Progenitor cell of endocrine pancreas (in vitro differentiated cells): ENCODE measurements at places on chromosomes 11 and 22.

DNA sequence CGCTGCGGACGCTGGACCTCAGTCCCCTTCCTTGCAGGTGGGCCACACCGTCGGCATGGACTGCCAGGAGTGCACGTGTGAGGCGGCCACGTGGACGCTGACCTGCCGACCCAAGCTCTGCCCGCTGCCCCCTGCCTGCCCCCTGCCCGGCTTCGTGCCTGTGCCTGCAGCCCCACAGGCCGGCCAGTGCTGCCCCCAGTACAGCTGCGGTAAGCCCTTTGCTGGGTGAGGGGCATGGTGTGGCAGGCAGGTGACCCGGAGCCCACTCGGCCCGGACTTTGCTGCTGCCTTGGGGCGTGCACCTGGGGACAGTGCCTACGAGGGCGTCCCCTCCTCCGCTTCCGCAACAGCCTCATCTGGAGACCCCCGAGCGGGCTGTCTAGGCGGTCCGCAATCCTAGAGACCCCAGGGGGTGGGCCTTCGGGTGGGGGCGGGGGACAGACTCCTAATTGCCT lies 25.4 kb upstream of the MUC5B start:
- DNase-seq = no peak

DNA sequence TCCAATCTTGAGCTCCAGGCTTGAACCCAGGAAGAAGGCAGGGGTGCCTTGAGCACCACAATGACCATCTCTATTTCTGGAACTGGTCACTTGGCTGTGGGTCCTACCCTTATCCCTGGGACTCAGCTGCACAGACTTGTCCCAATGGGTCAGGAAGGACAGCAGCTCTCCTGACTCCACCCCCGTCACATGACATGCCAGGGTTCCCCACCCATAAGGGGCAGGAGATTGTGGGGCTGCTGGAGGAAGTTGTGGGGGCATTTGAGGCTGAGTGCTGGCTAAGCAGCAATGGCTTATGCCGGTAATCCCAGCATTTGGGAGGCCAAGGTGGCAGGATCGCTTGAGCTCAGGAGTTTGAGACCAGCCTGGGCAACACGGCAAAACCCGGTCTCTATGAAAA lies 56.2 kb downstream of the NFAM1 start:
- no peak for DNase-seq

- no peak for DNase-seq
These were observed 156.2 kb downstream of the NAV2 start for GRCh38 chr11:19868871-19869270.

DNA sequence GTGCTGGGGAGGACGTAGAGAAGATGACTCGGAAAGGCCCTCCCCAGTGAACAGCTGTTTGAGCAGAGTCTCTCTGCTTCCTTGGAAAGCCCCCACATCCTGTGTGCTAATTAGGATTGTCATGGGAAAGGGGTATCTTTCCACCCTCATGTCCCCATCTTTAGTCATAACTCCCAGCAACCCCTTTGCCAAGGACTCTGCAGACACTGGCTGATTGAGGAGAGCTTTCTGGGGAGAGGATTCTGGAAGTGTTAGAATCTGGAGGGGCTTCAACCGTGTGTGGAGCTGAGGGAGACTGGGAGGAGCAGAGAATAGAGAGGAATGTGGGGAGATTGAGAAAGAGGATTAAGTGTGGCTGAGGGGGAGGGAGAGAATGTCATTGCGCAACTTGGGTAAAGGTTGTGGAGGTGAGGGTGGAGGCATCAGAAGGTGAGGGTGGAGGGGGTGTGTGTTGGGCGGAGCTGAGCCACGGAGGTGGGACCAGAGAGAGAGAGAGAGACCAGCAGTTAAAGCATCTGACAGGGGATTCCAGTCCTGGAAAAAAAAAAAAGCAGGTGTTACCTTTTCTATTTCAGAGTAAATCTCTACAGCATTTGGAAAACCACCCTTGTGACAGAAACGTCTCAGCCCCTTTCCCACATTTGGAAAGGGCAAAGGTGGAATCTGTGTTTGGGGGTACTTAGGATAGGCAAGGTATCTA lies 2.2 kb downstream of the DTX4 start:
- DNase-seq = no peak

DNA sequence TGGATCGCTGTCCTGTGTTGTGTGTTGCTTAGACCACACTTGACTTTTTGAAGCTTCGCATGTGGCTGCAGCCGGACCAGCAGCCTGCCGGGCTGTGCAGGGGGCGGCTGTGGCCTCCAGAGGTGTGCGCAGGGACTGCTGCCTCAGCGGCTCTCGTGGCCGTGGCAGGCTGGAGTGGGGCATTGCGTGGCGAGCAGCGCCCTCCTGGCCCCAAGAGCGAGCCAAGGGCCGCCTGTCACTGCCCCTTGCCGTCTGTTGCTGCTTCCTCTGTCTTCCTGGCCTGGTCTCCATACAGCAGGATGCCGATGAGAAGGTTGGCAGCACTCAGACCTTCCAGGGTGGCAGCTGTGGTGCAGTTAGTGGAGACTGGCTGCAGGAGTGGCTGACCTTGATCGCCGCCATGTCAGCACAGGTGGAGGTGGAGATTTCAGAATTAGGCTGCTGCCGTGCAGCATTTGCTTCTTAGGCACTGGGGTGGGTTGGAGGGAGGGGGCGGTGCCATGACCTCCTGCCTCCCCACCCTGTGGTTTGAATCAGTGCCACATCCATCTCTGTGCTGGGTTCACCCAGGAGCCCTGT lies 34.0 kb downstream of the MUC6 start:
- no peak for DNase-seq

DNA sequence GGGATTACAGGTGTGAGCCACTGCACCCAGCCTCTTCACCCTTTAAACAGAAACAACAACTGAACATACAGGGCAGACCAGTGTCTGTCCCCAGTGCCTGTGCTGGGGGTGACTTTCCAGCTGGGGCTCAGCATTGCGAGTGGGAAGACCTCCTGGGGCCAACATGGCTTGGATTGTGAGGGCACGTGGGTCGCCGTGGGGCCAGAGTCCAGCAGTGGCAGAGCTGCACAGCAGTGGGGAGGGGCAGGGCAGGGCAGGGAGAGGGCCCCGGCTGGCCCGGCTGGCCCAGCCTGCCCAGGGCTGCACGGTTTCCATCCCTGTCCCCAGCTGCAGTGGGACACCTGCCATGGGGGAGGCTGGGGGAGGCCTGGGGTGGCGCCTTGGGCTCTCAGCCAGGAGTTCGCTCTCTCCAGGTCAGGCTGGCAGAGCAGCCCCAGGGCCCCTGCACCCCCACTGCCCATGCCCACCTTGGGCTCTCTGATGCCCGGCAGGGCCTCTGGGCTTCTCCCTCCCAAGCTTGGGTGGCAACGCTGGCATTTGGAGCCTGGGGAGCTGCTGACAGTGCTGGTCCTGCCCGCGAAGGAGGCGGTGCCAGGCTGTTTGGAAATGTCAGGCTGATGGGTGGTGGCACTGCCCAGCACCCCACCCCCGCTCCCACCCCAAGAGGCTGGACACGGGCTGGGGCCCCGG lies 30.5 kb upstream of the CCDC188 start:
- no peak for DNase-seq

DNA sequence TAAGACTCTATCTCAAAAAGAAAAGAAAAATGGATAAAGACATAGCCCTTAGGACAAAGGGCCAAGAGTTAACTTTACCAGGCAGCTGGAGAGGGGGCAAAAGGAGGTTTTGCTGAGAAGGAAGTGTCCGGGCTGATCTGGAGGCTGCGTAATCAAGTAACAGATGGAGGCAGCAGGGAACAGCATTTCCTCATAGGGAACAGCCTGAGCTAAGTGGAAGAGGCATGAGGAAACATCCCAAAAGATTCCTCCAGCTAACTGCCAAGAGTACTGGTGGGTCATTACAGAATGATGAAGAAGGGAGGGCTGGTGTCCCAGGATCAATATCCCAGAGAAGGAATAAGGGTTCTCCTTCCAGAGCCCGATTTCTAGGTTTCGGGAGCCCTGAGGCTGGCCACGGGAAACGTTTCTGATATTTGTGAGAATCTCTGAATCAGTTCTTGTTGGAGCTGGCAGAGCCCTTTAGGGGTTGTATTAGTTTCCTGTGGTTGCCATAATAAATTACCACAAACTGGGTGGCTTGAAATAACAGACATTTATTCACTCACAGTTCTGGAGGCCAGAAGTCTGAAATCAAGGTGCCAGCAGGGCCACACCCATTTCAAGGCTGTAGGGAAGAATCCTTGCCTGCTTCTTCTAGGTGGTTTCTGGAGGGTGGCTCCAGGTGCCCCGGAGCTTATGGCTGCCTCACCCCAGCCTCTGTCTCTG lies 21.2 kb downstream of the LIF start:
- DNase-seq = no peak

- no peak for DNase-seq
These were observed 56.5 kb upstream of the BLID start for GRCh38 chr11:122172352-122173073.

GRCh38 chr11:44596525-44597276 lies 31.2 kb downstream of the CD82 start:
- no peak for DNase-seq

GRCh38 chr11:82267186-82267585 lies 466.5 kb downstream of the FAM181B start:
- DNase-seq = no peak

DNA sequence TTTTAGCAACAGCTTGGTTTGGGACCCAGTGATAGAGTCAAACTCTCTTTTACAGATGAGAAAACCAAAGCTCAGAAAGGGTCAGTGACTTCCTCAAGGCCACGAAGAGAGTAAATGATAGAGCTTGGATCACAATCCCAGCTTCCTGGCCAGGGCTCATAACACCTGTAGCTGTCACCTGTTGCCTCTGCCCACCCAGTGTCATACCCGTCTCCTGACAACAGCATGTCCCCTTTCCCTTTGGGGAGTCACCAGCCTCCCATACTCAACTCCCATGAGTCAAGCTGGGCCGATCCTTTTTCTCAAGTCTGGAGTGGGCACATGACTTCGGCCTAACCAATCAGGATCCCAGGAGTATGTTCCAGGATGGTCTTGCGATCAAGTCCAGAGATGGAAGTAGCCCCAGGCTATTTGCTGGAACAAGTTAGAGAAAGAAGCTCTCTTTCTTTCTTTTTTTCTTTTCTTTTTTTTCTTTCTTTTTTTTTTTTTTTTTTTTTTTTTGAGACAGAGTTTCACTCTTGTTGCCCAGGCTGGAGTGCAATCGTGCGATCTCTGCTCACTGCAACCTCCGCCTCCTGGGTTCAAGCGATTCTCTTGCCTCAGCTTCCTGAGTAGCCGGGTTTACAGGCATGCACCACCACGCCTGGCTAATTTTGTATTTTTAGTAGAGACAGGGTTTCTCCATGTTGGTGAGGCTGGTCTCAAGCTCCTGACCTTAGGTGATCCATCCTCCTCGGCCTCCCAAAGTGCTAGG lies 27.8 kb upstream of the MYH9 start:
- DNase-seq = no peak

GRCh38 chr11:12842933-12843636 lies 166.0 kb upstream of the RASSF10 start:
- DNase-seq = no peak

- DNase-seq = no peak
These were observed 1.2 kb downstream of the ROM1 start for GRCh38 chr11:62614275-62614674.

- DNase-seq = no peak
These were observed 382.2 kb upstream of the ANO5 start for GRCh38 chr11:21810650-21811049.

GRCh38 chr11:112751772-112752171 lies 209.4 kb upstream of the NCAM1 start:
- DNase-seq = no peak

GRCh38 chr11:72144807-72145565 lies 9.5 kb downstream of the FOLR3 start:
- no peak for DNase-seq

DNA sequence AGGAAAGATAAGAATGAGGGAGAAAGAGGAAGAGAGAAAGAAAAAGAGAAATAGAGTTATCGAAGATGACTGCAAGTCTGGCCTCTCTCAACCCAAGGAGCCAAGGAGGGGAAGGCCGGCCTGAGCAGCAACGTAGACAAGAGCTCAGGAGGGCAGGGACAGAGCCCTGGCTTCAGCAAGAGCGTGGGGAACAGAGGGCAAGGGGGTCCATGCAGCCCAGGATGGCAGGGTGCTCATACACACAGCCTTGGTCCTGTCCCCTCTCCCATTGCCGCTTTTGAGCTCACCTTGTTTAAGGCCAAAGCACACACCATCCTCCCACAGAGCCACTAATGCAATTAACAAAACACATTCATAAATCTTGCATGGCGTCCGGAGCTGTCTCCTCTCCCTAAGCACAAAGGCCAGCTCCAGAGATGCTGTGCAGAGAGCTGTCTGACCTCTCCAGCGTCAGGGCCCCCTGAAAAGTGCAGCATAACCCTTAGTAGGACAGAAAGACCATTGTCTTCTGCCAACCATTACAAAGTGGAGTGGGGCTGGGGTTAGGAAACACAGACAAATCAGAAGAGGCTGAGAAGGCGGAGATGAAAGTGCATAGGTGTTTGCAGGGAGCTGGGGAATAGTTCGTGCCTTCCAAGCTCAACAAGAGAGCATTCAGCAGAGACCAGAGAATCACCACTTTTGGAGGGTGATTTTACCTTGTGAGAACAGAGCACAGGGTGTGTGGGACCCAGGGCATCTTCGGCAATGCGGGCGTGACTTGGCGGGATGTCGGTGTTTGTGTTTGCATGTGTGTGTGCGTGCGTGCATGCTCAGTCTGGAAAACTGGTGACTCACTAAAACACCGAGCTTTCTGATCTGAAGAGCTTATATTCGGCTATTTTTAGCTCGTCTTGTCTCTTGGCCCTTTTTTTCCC lies 28.2 kb upstream of the JAM3 start:
- DNase-seq = no peak

DNA sequence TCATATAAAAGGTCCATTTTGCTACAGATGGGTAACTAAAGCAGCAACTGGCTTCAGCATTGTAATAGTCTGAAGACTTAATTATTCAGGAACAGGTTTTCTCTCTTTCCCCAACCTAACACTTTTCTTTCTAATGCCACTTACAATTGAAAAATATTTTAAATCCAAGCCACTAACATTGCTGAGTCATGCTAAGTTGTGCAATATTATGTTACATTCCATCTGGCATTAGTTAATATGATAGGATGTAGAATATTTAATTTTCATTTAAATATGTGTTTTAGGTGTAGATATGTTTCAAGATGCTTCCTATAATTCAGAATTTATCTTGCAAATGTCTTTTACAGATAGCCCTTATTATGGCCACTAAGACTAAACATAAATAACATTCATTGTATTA lies 98.6 kb downstream of the KIF18A start:
- no peak for DNase-seq

- DNase-seq = no peak
These were observed 7.3 kb upstream of the DDB2 start for GRCh38 chr11:47207459-47207858.

- DNase-seq = no peak
These were observed 4.0 kb upstream of the FCHSD2 start for GRCh38 chr11:73145986-73146575.

- no peak for DNase-seq
These were observed 10.7 kb upstream of the FAM83F start for GRCh38 chr22:39984006-39984405.

- no peak for DNase-seq
These were observed 72.9 kb downstream of the ZBTB16 start for GRCh38 chr11:114132417-114132816.
